ENCODE measurements at places on chromosomes 7 and 10.

GRCh38 chr7:31126976-31127375 is 74.9 kb downstream of the ADCYAP1R1 start:
- DNase-seq = peak; percentile 36

GRCh38 chr7:138125598-138126111 is 49.4 kb downstream of the AKR1D1 start:
- peak; percentile 35 for DNase-seq

DNA sequence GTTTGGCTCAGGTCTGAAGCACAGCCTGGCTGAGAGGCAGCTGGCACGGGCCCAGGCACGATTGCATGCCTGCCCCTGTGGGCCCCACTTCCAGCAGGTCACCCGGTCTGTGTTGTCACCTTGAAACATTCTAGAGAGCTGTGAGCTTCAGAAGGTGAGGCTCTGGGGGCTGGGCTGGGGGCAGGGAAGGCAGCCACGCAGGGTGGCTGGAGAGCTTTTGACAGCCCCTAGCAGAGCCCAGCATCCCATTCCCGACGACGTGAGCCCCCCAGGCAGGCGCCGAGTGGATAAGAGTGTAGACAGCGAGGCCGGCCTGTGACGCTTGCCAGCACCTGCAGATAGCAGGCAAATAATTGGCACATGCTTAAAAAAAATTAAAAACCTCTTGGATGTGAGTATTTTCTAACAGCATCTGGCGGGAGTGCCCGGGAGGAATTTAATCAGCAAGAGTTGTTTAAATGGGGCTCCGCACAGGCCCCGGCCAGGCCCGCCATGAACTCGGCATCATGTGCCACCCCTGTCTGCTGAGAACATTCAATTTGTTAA is 212.0 kb upstream of the TBX20 start:
- no peak for DNase-seq

GRCh38 chr10:114755537-114755936 is 66.0 kb upstream of the FHIP2A start:
- no peak for DNase-seq

- DNase-seq = peak; percentile 6
Observed at GRCh38 chr10:4121502-4122380, 336.7 kb upstream of the KLF6 start.

GRCh38 chr7:42494199-42494710 is 257.2 kb upstream of the GLI3 start:
- no peak for DNase-seq

DNA sequence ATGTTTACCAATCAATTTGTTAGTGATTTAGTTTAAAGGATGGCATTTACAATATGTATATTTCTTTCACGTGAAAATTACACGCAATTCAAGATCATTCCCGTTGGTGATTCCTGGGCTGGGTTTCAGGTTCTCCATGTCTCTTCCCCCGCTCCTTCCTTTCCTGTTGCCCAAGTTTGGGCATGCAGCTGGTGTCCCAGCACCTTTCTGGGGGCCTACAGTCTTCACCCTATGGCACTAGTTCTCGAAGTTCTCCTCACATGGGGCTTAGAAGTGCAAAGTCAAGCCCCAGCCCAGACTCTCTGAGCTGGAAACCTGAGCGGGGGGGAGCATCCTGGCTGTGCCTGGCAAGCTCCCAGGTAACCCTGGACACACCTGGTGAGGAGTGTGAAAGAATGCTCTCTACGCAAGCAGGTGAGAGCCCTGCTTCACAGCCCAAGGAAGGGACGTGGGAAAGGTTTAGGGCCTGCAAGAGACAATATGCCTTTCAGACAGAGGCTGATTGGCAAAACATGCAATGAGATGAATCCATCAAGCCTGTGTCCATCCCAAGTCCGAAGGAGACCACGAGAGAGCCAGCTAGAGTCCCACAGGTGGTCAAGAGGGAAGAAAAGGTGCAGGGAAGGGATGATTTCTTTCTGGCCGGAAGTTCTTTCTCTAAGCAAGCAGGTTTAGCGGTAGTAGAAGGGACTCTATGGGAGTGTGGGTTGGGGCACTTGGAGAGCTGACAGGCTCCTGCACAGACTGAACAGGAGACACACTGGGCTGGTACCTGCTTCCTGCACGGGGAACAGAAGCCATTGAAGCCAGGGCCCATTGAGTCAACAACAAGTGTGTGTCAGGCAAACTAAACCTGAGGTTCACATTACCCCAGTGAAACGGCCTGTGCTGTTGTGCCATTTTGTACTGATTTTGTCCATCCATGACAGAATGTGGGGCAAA is 131.1 kb downstream of the ADARB2 start:
- no peak for DNase-seq

GRCh38 chr10:115932099-115932498 is 340.9 kb downstream of the GFRA1 start:
- DNase-seq = no peak

All from NAMALWA (cell line).